ENCODE measurements at places on chromosomes 2 and 18.

- no peak for DNase-seq
Measured at GRCh38 chr2:151367571-151367970, 10.2 kb downstream of the TNFAIP6 start.

GRCh38 chr2:171128461-171128860 lies 32.2 kb downstream of the TLK1 start:
- no peak for DNase-seq

- no peak for DNase-seq
Measured at GRCh38 chr2:238227587-238228032, 12.2 kb downstream of the HES6 start.

DNA sequence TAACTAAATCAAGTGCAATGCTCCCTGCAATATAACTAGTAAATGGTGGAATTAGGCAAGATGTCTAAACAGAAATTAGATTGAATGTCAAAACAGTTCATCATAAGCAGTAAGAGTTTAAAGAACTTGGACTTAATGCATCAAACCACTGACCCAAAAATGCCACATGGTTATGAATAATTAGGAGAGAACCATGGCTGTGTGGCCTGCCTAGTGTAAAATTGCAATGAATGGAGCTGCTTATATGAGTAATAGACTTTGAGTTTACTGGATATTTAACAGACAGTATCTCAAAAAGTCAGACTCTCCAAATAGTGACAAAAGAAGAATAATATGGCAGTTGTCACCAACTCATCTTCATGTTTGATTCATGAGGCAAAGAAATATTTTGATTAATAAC lies 101.6 kb upstream of the COL5A2 start:
- DNase-seq: no peak

DNA sequence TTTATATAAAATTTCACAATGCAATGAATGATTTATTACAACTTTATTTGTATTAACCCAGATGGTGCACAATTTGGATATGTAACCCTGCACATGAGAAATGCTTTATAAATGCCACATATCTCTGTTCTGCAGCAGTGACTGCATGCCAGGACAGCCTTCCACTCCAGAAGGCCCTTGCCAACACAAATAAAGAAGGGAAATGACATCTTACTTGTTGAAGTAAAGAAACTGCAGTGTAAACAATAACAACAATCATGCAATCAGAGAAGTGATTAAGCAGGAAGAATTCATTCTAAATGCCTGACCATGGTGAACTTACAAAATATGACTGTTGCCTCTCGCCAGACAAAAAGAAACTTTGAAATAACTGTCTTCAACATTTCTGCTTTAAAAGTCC lies 129.9 kb upstream of the CHST9 start:
- no peak for DNase-seq

DNA sequence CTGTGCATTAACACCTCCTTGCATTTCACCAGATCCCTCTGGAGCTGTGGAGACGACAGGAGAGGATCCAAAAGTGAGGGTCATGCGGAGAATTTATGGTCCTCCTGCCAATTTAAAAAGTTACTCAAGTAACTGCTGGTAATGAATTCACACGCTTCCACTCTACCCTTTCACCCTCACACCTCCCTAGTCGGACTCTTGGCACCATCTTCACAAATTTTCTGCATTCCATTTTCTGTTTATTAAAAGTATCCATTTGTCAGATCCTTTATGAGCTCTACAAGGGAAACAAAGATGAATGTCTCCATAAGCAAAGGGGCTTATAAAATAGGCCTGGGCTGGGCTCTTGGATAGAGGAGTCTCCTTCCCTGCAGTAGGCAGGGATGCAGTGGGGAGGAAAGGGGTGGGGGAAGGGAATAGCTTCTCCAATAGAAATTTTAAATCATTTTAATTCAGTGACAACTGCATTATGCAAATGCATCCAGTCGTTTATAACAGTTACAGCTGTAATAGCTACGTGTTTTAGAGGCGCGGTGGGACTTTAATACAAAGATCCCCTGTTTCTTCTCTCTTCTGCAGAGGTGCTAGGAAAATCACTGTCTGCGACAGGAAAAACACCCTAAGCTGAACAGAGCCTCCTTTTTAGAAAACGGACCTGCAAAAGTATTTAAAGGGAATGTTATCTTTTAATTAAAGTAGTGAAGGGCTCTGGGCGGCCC lies 132.2 kb downstream of the EPHA4 start:
- DNase-seq: no peak

Measured in stimulated activated CD8-positive, alpha-beta memory T cell treated with anti-CD3 and anti-CD28 coated beads, Interleukin-7, amount 100 ng/mL, for 1 hour (primary cell).